CD4-positive, alpha-beta memory T cell (primary cell): ENCODE measurements at places on chromosomes 4 and X.

DNA sequence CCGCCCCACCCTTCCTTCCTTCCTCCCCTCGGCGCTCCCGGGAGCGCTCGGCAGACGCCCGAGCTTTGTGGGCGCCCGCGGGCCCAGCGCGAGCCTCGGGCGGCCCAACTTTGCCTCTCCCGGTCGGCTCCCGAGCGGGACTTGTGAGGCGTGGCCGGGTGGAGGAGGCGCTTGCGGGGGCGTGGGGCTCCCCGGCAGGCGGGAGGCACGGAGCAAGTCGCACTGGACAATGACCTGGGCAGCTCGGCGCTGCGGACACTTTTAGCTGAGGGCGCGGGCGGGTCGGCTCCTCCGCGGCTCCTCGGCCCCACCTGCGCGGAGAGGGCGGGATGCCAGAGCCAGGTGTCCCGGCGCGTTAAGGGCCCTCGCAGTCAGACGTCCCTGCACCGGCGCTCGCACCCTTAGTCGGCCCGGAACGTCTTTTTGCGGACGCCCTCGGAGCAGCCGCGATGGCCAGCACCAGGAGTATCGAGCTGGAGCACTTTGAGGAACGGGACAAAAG lies 385 bp downstream of the DCLK2 start:
- no peak for DNase-seq

GRCh38 chrX:1147611-1148515 lies 64.6 kb downstream of the CRLF2 start:
- DNase-seq: no peak

DNA sequence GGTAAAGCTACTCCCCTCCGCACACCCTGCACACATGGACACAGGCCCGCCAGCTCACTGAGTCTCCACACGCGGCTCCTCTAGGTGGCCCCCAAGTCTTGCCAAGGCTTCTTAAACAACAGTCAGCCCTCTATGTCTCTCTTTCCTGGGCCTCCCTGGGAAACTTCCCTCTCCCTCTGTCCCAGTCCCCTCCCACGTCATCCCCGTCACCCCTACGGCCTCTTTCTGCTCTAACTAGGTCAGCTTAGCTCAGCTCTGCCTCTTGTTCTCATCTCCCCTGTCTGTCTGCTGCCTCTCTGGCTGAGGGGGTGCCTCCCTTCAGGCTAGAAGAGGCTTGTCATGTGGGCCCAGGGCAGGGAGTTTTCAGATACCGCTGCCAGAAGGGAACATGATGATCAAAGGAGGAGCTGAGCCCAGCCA lies 38.8 kb downstream of the SEPTIN6 start:
- DNase-seq: peak; percentile 39

DNA sequence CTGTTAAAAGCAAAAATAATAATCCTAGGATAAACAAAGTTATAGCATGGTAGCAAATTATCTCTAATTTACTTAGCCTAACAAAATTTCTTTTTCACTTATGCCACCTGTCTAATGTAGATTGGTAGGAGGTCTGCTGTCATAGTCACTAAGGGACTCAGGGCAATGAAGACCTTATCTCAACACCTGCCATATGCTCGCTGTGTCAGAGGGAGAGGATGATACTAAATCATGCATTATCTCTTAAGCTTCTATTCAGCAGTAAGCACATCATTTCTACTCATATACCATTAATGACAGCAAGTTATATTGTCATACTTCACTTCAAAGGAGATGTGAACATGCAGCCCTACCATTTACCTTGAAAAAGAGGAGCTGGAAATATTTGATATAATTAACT lies 44.1 kb downstream of the AFM start:
- no peak for DNase-seq

GRCh38 chr4:10030972-10031667 lies 9.8 kb upstream of the SLC2A9 start:
- DNase-seq: no peak

DNA sequence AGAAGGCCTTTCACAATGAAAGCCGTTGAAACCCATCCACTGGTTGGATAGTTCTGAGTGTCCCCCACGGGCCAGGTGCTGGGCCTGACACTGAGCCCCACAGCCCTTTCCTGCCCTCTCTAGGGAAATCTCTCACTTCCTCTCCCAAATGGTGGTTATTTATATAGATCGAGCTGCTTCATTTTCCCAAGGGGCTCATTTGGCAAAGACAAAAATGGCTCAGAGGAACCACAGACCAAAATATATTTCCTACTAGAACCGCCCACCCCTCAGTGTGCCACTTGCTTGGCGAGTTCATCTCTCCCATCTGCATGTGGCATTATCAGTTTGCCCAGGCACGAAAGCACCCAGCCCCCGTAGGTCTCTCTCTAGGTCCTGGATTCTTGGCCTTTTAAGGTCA lies 53.3 kb upstream of the STIM2 start:
- no peak for DNase-seq

DNA sequence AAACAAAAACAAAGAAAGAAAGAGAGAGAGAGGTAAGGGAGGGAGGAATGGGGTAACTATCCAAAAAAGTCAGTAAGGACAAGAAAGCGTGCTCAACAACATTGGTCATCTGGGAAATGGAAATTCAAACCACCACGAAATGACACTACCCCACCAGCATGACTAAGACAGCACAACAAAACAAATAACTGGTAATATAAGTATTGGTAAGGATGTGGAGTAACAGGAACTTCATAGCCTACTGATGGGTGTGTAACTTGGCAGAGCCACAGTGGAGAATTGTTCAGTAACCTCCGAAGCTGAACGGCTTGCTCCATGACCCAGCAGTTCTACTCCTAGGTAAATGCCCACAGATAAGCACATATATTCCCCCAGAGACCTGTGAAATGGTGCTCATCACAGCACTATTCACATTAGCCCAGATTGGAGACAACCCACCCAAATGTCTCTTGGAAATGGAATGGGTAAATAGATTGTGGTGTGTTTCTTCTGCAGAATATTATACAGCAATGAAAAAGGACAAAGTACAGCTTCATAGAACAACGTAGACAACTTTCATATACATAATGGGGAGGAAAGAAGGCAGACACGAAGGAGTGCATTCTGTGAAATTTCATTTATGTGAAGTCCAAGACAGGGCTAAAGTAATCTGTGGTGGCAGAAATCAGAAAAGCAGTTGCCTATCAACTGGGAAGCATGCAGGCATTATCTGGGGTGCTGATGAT lies 95.5 kb upstream of the ATP6AP2 start:
- no peak for DNase-seq

DNA sequence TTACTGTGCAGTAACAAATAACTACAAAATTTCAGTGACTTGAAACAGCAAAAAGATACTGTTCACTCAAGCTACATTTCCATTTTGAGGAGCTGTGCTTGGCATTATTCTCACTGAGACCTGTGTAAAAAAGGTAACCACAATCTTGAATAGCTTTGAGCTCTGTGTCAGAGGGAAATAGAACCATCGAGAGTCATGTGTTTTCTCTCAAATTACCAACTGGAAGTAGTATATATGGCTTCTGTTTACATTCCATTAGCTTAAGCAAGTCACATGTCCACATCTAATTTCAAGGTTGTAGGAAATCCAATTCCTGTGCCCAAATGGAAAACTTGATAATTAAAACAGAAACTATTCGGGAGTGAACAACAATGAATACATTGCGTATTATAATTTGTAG lies 82.9 kb upstream of the BANK1 start:
- DNase-seq: no peak

- DNase-seq: no peak
Observed at GRCh38 chr4:37594099-37594498, 92.1 kb downstream of the RELL1 start.

- no peak for DNase-seq
Observed at GRCh38 chr4:7428261-7429068, 6.3 kb downstream of the PSAPL1 start.

GRCh38 chr4:14615671-14616070 lies 386.6 kb upstream of the CPEB2 start:
- no peak for DNase-seq

DNA sequence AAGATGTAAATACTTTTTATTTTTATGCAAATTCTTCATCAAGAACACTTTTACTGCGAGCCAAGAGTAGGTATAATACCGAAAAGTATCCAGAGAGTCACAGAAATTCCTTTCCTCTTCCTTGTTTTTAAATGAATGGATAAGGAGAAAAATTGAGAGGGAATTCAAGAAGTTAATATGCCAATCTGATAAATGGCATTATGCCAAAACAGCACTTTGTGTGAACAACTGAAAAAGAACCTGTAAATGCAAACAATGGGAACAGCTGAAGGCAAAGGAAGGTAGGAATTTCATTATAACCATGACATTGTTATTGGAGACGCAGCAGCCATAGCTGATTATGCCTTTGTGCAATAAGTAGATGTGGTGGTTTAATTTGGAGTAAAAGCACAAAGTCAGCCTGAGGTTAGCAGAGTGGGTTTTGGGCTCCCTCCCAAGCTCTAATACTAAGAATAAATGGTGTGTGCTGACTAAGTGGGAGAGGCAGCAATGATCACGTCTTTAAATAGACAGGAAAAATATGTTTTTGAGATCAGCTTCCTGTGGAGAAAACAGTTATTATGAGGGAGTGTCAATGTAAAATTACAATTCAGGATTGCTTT lies 209.8 kb upstream of the NDST4 start:
- no peak for DNase-seq

DNA sequence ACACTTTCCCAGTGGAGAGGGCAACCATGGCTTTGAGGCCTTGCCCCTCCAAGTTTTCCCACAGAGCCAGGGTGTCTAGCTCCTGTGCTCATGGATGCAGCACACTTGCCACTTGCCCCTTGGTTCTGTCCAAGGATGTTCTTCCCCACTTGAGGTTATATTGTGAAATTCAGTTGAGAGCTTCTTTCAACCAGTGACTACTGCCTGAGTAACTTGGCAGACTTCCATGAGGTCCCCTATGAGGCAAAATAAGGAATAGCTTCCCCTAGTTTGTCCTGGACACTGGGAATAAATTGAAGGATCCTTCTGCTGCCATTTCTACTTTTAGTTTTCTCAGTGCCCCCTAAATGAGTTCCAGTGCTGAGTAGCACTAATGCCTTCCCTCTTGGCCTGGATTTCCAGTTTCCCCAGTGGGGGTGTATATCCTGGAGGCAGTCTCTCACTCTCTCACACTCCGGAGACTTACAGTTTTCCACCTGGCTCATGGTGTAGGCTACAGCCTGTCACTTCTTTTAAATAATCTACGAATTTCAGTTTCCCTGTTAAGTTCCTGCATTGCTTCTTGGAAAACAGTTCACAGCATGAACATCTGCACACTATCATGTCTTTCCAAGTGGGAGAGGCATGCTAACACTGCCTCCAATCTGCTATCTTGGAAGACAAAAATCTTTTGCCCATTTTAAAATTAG lies 36.4 kb upstream of the ADH4 start:
- no peak for DNase-seq

DNA sequence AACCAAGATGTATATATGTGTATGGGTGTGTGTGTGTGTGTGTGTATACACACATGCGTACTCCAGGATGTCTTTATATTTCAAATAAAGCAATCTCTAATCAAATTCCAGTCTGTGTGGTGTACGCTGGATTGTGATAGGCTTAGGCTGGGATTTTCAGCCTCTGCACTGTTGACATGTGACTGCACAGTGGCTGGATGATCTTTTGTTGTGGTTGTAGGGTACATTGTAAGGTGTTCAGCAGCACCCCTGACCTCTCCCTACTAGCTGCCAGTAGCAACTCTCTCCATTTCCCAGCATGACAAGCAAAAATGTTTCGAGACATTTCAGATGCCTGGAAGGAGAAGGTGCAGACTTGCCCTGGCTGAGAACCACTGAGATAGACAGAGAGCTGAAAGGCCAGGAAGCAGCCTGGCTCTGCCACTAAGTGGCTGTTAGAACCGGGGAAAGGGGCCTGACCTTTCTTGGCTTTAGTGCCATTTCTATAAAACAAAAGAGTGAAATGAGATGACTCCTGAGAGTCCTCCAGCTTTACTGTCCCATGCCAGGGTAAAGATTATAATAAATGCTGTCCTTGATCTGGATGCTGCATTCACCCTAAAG lies 10.5 kb downstream of the PGM2 start:
- no peak for DNase-seq

DNA sequence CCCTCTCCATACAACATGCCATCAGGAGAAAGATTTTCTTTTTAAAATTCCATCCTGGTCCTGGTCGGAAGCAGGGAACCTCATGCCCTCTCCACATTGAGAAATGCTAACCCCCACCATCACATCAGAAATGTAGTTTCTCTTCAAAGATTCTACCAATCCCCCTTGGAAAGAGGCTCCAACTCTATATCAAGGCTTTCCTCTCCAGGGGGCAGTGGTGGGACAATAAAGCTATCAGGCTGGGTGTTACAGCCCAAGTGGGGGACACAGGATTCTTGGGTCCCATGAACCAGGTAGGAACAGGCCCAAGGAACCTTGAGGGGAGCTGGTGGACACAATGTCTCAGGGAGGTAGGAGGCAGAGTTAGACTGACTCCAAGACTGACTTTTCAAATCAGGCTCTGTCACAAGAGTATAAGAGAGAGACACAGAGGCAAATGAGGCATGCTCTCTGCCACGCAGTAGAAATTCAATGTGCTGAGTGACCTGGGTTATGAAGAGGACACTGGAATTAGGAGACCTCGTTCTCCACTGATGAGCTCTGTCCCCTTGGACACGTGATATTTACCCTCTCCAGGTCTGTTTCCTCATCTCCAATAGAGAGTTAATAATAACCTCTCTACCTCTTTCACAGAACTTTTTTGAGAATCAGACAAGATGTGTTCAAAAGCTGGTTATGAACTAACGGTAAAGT lies 4.5 kb downstream of the GJB1 start:
- DNase-seq: no peak

DNA sequence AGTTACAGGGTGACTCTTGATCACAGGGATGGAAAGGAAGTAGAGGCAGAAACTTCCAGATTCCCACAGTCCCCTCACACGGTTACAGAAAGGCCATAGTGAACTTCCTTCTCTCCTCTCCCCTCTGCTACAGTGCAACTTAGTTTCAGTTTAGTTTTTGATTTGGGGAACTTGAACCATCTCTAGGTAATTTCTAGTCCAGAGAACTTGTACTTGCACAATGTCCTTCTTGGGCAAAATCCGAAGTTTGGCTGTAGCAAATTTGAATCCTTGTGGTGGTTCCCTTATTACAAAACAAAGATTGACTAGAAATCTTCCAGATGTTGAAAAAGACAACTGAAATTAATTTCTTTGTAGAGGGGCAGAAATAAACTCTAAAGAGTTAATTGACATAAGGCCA lies 1.2 kb upstream of the BLTP1 start:
- DNase-seq: no peak

DNA sequence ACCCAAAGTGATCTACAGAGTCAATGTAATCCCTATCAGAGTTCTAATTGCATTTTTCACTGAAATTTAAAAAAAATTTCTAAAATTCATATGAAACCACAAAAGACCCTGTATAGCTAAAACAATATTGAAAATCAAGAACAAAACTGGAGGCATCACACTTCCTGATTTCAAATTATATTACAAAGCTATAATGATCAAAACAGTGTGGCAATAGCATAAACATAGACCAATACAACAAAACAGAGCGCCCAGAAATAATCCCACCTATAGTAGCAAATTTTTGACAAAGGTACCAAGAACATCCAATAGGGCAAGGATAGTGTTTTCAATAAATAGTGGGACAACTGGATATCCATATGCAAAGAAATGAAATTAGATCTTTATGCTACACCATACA lies 59.4 kb upstream of the PRKG2 start:
- no peak for DNase-seq
